ENCODE measurements at places on chromosomes 12 and 14. TPM values are rescaled to one million over a fixed set of nuclear protein-coding genes. Genes with fewer than 3 reads are reported as not detected.

GRCh38 chr12:93654421-93654820 is 22.8 kb upstream of the CRADD start:
- no peak for DNase-seq

GRCh38 chr12:103493199-103493598 is 2.6 kb downstream of the C12orf42 start:
- no peak for DNase-seq

DNA sequence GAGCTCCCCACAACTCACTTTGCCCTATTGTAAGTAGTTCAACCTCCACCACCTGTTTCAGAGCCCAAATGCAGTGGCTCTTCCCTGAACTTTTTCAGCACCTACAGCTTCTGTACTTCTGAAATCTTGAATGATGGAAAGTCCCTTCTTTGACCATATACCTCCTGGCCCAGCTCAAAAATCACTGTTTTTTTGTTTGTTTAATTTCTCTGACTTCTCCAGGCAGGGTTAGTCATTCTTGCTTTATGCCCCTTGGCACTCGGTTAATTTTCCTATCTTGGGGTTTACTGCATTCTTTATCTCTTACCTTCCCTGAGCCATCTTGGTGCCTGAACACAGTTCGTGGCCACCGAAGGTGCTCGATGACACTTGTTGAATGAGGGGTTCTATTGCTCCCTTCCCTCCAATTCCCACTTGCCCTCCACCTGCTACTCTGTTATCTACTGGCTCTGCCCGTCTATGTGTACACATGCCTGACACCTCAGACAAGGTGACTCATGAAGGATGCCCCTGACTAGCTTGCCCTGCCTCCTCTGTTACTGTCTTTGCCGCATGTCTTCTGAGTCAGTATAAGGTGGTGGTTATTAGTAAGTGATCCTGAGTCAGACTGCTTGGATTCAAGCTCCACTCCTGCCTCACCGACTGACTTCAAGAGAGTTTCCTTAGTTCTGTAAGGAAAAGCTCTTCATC is 4.4 kb downstream of the AMHR2 start:
- DNase-seq = no peak

GRCh38 chr14:59274991-59275391 is 86.5 kb downstream of the DAAM1 start:
- DNase-seq = peak; percentile 53

DNA sequence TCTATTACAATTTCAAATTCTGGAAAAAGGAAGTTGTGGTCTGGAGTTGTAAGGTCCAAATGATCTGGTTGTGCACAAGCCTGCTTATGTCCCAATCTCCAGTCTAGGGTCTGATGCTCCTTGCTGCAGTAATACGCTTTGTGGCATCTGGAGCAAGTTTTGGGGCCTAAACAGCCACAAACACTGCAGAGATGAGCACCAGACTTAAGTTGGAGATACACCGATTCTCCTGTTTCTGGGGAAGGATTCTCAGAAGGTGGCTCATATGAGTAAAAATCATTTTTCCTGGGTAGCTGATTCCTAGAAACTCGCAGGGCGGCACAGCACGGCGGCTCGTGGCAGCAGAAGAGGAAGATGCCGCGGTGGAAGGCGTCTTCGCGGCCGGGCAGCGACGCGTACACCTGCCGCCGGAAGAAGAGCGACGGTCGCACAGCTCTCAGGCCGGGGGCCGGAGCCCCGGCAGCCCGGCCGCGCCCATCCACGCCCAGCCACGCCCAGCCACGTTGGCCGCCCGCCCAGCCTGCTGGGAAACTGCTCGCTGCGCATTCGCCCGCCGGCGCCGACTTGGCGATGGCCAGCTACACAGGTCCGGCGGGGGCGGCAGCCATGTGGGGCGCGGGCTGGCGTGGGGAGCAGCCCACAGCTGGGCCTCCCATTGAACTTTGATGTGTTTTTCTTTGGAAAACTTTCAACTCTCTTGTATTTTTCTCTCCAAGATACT is 129.0 kb downstream of the ASCL4 start:
- DNase-seq = peak; percentile 11

- no peak for DNase-seq
These were observed 73.2 kb downstream of the RIMBP2 start for GRCh38 chr12:130642856-130643255.

DNA sequence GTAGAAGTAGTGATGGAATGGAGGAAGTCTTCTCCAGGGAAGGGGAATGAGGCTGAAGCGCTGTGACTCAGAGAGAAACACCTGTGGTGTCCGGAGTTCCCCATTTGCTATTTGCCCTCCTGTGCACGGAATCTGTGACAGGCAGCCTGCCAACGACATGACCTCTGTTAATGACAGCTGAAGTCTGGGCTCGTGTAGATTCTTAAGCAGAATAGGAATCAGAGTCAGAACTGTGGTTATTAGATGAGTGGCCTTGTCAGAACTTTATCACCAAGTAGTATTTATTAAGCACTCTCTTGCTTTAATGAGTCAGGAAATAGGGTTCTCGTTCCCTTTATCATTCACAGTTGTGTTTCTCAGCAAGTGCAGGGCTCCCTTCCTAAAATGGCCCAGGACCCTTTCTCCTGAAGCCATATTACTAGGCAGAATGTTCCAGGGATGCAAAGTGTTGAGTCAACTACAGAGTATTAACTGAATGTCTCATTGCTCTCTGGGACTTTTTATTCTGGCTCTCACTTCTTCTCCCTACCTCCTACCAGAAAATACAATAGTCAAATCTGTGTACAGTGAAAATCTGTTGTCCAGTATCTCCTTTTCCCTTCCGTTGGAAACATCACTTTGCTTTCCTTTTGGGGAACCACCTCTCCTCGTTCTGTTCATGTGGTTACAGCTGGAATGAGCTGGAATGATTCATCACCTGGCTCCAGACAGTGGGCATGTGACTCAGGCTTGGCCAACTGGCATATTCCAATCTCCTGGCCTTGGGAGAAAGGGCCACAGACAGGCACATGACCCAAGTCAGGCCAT is 77.8 kb upstream of the MAX start:
- no peak for DNase-seq

DNA sequence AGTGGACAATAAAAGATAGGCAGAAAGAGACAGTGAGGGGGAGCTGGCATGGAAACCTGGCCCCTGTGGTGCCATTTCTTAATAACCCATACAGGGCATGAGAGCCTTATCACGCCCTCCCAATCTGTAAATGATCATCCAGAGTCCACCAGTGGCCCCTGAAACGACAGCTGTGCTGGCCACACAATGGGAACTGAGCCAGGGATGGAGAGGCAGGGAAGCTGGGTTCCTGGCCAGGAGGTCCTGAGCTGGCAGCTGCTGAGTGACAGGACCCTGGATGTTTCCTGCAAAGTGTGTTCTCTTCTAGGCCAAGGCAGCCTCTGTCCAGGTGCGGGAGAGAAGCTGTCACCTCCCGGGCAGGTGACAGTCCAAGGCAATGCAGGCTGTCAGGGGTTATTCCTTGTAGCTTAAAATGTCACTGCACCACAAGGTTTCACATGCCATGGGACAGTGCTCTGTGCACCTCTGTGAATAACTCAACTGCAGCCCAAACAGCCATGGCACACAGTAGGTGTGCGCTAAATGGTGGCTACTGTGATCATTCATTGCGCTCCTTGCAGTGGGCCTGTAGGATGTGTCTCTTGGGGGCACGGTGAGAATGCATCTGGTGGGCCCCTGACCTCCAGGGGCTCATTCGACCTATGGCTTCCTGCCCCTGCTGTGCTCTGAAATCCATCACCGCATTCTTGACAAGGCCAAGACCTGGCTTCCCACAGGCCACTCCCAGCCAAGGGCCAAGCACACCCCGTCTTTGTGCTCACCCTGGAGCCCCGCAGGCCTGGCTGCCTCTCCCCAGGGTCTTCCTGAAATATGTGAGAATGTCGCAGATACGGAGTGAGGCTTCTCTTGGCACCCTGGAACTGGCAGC is 46.3 kb upstream of the BCL11B start:
- no peak for DNase-seq

The KLRK1 gene
- not detected for total RNA-seq

The AMHR2 gene
- total RNA-seq = not detected

The TNFRSF1A gene
- 118 TPM for total RNA-seq
